ENCODE measurements at places on chromosomes 12 and 14.

GRCh38 chr12:43807386-43807785 is 1.3 kb upstream of the TWF1 start:
- no peak for DNase-seq

DNA sequence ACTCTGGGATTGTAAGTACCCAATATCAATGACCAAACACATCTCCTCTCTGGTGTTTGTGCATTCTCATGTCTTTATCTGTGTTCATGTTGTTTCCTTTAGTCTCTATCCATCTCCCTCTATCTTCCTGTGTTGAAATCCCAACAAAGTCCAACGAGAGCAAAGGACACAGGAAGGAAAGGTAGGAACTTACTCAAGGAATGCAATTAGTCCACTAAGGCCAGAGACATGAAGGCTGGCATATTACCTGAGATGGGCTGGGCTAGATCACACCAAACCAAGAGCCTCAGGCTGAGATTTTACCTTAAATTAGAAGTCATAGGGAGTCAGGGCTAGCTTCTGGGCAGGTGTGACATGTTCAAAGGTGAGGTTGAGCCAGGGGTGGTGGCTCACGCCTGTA is 14.3 kb upstream of the LGALS3 start:
- DNase-seq = no peak

GRCh38 chr14:88196116-88196890 is 126.8 kb downstream of the KCNK10 start:
- DNase-seq = no peak

DNA sequence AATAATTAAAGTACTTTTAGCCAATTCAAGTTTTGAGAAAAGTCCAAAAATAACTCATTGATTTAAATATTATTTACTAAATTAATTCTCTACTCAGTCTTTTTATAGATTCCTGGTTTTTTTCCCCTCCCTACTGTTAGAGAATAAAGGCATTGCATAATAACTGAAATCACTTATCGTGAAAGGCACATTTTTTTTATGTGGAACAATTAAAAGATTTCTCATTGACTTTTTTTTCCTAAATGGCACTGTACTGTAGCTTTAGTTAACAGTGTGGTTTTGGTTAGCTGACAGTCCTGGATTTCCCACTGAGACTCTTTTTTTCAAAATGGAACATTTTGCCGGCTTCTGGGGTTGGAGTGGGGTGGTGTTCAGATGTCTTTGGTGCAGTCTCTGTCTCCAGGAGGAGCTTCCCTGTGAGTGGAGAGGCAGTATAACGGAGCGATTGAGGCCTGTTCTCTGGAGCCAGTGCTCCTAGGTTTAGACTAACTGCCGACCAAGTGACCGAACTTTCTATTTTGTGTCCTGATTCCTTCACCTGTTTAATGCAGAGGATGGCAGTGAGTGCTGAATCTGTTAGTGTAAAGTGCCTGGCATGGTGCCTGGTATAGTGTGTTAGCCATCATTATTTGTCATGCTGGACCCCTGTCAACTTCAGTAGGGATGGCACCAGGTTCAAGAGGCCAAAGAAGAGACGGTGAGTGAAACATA is 117.7 kb downstream of the ADCK1 start:
- DNase-seq = no peak

Data from central memory CD4-positive, alpha-beta T cell (primary cell).